ENCODE measurements at places on chromosomes 12 and 14.

- no peak for DNase-seq
Observed at GRCh38 chr14:104578321-104578720, 1.2 kb upstream of the C14orf180 start.

- DNase-seq, result no peak
Observed at GRCh38 chr14:91032248-91032647, 28.2 kb downstream of the RPS6KA5 start.

DNA sequence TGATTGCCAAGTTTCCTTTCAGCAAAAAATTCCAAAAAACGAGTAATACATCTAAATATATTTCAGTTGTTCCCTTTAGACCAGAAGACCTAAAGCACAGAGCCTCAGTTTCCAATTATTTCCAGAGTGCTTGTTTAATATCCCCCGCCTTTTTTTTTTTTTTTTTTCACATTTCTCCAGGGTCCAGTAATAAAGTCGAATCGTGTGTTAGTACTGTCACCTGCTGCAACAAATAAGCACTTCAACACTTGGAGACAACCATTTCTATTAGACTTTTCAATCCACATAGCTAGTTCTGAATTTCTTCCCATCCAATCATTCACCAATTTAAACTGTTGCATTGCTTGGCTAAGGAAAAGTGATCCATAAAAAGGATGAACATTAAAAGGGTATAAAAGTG lies 13.6 kb downstream of the PDE6H start:
- no peak for DNase-seq

DNA sequence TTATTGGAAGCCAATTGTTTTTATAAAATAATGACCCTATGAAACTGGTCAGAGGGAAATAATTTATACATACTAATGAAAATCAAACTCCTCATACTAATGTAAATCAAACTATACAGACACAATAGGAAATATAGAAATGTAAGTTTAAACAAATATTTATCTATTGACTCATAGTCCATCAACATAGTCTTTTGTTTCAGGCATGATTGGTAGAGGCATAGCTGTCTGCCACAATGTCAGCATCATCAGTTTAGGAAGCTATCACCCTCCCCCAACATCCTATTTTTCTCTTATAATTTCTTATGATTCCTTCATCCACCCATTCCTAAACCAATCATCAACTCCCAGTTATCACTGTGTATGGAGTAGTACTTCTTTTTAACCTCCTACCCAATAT lies 117.7 kb downstream of the SLC38A6 start:
- no peak for DNase-seq

GRCh38 chr14:27367345-27367744 lies 769.5 kb upstream of the NOVA1 start:
- DNase-seq, result no peak

DNA sequence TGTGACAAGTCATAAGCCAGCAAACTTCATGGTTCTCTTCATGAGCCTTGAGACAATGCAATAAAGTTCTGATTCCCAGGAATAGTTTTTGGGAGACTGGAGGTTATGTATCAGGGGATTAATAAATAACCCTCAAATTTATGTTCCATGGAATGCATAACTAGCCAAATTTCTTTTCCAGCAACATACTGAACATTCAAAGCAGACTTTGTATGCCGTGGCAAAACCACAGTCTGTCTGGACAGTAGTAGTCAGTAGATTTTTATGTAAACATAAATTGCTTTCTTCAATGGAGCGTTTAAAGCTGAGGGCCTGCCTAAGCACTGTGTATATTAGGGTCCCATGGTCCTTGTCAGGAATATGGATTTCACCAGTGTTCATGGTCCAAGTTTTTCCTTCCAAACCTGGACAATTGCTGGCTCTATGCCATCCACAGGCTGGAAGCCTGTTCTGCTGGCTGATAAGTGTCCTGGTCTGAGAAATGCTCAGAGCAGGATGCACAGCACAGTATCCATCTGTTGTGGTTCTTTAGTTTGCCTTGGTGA lies 144.9 kb downstream of the SRGAP1 start:
- DNase-seq, result no peak

GRCh38 chr12:38282886-38283285 lies 33.7 kb upstream of the ALG10B start:
- DNase-seq, result no peak

- no peak for DNase-seq
Observed at GRCh38 chr14:62824086-62824485, 221.2 kb downstream of the KCNH5 start.

Data from MG63 (cell line).